ENCODE measurements at places on chromosomes 1 and 21. TPM values are rescaled to one million over a fixed set of nuclear protein-coding genes. Genes with fewer than 3 reads are reported as not detected.

AADACL3 gene
- not detected for total RNA-seq

CHODL gene
- total RNA-seq: 0.11 TPM

CFHR4 gene
- total RNA-seq: not detected

TRNAU1AP gene
- total RNA-seq: 33.1 TPM

PAPPA2 gene
- 9.4 TPM for total RNA-seq

PRAMEF8 gene
- total RNA-seq: not detected

LORICRIN gene
- total RNA-seq: not detected

FAM3B gene
- not detected for total RNA-seq

TMEM81 gene
- 1.2 TPM for total RNA-seq

DIO1 gene
- not detected for total RNA-seq

LRRC3 gene
- 0.37 TPM for total RNA-seq

LCE1B gene
- not detected for total RNA-seq

KLHDC7A gene
- total RNA-seq: not detected

ANGPTL3 gene
- total RNA-seq: not detected

KIF1B gene
- 38.0 TPM for total RNA-seq

KRTAP19-3 gene
- total RNA-seq: not detected

MUTYH gene
- total RNA-seq: 16.2 TPM

FLG2 gene
- not detected for total RNA-seq

SPRR2G gene
- total RNA-seq: not detected

SH2D1B gene
- not detected for total RNA-seq
